Stimulated activated CD4-positive, alpha-beta T cell treated with anti-CD3 and anti-CD28 coated beads, Interleukin-4, amount 100 ng/mL, for 48 hours (primary cell): ENCODE measurements at places on chromosomes 3 and 15.

- no peak for DNase-seq
These were observed 70.1 kb downstream of the HERC1 start for GRCh38 chr15:63763476-63764123.

- no peak for DNase-seq
These were observed 406.1 kb downstream of the VPS13C start for GRCh38 chr15:61654002-61654740.

DNA sequence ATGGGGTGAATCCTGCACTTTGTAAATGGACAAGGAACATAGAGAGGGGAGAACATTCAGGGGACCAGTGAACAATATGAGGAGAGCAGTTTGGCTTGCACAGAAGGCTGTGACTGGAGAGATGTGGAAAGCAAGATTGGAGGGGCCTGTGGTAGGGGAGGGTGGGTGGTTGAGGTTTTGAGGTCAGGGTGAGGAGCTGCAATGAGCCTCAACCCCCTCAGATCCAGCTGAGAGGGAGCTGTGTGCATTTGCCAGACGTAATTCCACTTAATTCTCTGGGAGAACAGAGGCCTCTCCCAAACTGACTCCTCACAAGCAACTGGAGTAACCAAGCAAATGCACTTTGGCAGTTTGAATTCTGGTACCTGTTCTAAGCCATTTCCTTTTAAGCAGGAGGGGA is 253.1 kb upstream of the TRIM42 start:
- DNase-seq: no peak

GRCh38 chr15:70111203-70112073 is 13.7 kb upstream of the TLE3 start:
- no peak for DNase-seq

- DNase-seq: no peak
These were observed 391.3 kb downstream of the TIGIT start for GRCh38 chr3:114685161-114685560.

- no peak for DNase-seq
These were observed 65.6 kb upstream of the MYZAP start for GRCh38 chr15:57526076-57526475.

GRCh38 chr3:35498506-35499210 is 140.7 kb upstream of the ARPP21 start:
- no peak for DNase-seq

- no peak for DNase-seq
These were observed 8.6 kb upstream of the TP63 start for GRCh38 chr3:189622629-189623028.
